NCI-H146 (cell line): ENCODE measurements at places on chromosomes 3 and 15.
A peak's percentile ranks its signal among the peaks of the same experiment; 100 is the strongest.

GRCh38 chr15:101108461-101108775 lies 143.4 kb downstream of the CHSY1 start:
- no peak for DNase-seq

DNA sequence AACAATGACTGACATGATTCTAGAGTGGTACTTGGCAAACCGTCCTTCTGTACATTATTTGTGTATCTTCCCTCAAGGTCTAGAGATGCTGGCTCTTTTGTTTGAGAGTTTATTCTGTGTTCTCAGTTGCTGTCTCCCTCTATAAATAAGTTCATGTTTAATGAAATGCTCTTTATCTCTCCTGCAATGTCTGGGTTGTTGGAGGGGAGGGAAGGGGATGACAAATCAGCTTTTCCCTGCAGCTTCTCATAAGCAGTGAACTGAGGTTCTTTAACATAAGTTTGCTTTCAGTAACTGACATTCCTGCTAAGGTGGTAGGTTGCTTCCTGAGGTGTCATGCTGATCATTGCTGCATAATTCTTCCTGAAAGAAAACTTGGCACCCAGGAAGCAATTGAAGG lies 21.8 kb downstream of the ITPR1 start:
- DNase-seq = no peak

DNA sequence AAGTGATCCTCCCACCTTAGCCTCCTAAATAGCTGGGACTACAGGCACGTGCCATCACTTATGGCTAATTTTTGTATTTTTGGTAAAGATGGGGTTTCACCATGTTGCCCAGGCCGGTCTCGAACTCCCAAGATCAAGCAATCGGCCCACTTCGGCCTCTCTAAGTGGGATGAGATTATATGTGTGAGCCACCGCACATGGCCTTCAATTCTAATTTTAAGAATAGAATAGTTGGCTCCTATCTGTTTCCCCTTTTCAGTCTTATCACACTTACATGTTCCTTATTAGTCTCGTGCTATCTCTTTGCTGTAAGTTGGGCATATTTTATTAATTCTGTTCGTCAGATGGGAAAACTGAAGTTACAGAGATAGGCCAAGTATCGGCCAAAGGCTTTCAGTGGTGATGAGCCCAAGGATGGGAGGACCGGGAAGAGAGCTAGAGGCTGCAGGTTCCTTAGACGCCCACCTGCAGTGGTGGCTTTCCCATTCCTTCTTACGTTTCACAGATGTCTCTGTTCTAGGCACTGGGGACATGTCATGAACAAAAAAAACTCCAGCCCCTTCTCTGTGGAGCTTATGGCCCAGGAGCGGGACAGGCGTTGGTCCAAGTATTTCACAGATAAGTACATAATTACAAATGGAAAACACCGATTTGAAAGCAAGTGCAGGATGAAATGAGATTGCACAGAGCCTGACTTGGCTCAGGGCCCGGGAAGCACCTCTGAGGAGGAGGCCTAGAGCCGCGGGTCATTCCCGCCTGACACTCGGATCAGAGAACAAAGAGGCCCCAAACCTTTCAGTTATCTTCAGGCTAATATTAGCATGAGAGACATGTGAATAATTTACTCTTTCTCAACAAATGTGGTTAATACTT lies 91.1 kb upstream of the KLF13 start:
- DNase-seq = peak; percentile 72

GRCh38 chr15:57345584-57345983 lies 30.7 kb upstream of the CGNL1 start:
- DNase-seq = peak; percentile 40

DNA sequence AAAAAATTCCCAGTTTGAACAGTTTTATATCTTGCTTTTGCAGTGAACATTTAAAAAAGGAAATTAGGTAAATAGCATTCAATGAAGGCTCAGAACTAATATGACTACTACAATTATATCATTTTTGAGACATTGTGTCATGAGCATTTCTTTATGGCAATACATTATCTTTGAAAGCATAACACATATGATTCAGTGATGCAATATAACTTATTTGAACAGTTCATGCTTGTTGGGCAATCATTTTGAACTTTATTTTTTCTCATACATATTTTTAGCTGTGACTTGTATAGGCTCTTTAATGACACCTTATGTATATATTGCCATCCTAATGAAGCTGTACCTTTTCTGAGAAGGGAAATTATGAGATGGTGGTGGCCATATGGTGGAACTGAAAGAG lies 828.6 kb upstream of the NR2F2 start:
- no peak for DNase-seq

- no peak for DNase-seq
These were observed 1085.2 kb upstream of the CADM2 start for GRCh38 chr3:83873550-83873949.
